ENCODE measurements at places on chromosomes 4 and X.

GRCh38 chr4:55553441-55554201, 6.9 kb upstream of the CLOCK start:
- no peak for DNase-seq

DNA sequence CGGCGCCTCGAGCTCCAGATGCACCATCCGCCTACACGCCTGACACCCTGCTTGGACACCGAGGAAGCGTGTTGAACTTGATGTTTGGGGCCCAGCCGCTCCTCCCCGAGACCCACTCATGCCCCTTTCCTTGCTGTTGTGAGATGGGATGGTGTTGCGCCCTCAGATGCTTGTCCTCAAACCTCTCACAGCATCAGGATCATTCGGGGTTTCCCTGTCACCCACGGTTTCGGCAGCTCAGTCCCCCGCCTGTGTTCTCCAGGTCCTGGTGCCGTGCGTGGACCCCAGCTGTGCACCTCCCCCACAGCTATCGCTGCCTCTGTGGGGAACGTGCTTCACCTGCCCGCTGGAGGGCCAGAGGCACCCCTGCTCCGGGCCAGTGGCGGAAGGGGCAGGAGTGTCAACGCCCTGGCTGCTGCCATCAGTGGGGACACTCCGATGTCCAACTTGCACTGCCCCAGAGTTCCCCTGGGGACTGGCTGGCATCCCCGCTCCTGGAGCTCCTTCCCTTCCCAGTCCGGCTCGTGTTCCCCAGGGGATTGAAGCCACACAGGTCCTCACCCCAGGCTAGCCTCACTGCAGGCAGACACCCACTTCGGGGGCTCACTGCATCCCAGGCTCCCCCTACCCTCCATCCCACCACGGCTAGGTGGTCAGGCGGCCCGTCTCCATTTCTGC, 82.3 kb upstream of the ADRA2C start:
- no peak for DNase-seq

DNA sequence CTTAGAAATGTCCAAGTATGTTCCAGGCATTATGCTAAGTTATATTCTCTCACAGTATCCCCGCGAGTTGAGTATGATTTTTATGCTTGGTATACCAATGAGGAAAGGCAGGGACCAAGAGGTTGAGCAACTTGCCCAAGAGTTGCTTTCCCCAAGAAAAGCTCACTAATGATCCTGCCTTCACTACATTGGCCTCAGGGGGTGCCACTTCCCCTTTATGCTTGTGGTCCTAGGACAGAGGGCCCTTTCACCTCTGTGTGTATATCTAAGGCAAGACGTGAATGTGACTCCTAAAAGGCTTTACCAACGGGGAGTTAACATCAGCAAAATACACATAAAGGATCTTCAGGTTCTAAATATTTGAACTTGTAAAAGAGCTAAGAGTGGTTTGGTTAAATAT, 164.4 kb upstream of the CPEB2 start:
- DNase-seq: no peak

- DNase-seq: no peak
These were observed 27.5 kb downstream of the ZFYVE28 start for GRCh38 chr4:2390784-2391421.

- no peak for DNase-seq
These were observed 14.7 kb downstream of the EXOC1L start for GRCh38 chr4:55834086-55834795.

DNA sequence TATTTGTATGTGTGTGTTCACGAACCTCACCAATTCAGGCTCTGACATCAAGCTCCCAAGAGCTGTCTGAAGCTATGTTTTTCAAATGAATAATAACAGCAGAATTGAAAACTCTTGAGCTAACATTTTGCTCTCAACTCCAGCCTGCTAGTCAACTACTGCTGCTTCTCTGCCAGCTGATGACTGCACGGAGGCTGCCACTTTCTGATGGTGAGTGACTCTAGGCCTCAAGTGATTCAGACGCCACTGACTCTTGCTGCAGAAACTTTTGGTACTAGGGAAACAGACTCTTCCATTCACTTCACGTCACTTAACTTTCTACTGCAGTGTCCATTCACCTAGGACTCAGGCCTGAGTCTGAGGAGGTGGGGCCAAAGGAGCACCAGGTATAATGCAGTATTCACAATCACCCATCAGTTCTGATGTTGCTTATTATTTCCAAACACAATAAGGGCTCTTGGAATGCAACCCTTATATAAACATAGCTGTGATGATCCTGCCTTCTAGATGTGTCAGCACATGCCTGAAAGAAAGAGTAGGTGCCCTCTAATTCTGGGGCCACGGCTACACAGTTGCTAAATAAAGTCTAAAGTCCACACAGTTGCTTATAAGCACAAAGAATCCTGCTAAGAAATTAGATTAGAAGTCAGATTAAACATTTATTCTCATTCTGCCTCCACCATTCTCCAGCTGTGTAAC, 16.0 kb downstream of the PRDM8 start:
- no peak for DNase-seq

DNA sequence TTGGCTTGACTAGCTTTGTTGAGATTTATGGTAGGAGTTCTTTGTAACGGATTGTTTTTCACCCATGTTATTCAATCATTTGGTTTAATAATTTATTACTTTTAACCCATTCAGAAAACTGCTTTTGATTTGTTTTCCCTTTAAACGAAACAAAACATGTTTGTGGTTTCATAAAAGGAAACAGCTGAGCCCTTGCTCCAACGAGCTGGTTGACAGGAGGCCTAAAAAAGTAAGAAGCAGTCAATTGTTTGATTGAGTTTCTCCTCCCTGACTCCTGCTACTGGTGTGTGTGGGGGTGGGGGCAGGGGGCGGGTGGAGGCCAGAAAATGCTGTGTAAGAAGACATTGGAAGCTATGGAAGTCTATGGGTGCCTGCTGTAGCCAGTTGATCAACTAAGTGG, 102.8 kb downstream of the CHRDL1 start:
- DNase-seq: no peak

Measured in stimulated activated CD8-positive, alpha-beta memory T cell treated with anti-CD3 and anti-CD28 coated beads, Interleukin-7, amount 100 ng/mL, for 1 hour (primary cell).